ENCODE measurements at places on chromosomes 5 and 9. TPM values are rescaled to one million over a fixed set of nuclear protein-coding genes. Genes with fewer than 3 reads are reported as not detected.

- DNase-seq: no peak
These were observed 152.1 kb downstream of the PCSK1 start for GRCh38 chr5:96280946-96281393.

The SPATA31D4 gene
- not detected for total RNA-seq

DNA sequence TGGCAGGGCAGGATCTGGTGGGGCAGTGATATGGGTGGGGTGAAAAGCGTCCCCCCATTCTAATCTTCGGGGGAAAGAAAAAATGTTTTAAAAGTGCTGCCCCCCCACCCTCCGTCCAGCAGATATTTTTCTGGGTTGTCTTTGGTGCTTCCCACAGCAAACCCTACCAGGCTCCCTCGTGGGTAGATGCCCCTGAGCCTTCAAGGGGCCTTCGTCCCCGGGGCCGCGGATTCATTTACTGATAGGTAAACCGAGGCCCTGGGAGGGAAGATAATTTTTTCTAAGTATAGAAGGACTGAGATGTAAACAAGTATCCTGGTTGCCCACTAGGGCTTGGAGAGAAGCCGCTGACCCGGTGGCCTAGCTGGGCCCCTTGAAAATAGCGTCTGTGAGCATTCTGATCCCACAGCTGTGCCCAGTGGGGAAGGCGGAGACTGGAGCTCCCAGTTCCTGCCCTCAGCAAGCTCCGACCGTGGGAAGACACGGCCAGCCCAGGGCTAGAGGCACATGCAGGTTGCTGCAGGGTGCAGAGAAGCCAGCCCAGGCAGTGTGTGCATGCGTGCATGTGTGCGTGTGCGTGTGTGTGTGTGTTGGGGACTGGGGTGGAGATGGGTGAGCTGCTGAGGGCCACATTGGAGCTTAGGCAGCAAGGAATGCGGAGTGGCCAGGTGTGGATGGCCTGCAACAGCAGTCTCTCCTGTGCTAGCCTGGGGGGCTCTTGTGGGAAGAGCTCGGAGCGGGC is 6.0 kb upstream of the RXRA start:
- no peak for DNase-seq

The PCDHGB4 gene
- total RNA-seq: 4.1 TPM

The NIPAL4 gene
- total RNA-seq: 68.3 TPM

DNA sequence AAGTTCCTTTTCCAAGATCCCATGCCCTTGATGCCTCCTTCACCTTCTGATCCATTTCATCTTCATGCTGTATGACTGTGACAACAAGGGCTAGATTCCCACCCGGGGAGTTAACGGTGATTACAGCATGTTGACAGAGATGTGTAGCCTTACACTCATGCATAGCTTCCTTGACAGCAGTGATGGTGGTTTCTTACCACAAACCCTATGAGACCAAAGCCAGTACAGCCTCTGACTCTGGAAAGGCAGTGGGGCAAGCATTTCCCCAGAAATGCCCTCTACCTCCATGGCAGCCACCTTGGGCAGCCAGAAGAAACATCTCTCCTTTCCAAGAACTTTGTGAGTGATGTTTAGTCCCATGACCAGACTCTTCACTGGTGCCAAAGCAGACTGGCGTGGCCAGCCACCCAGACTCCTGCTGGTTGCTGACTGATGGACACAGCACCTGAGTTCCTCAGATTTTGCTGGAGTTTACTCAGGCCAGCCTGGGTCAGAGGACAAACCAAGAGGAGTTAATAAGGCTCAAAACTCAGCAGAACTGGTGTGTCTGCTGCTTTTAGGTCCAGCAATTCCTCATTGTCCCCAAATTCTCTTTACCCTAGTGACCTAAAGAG is 199.7 kb upstream of the SLC27A6 start:
- no peak for DNase-seq

- no peak for DNase-seq
These were observed 482 bp downstream of the NFIB start for GRCh38 chr9:14313378-14313940.

The DMRT3 gene
- total RNA-seq: 0.42 TPM

The FXN gene
- total RNA-seq: 6.7 TPM

DNA sequence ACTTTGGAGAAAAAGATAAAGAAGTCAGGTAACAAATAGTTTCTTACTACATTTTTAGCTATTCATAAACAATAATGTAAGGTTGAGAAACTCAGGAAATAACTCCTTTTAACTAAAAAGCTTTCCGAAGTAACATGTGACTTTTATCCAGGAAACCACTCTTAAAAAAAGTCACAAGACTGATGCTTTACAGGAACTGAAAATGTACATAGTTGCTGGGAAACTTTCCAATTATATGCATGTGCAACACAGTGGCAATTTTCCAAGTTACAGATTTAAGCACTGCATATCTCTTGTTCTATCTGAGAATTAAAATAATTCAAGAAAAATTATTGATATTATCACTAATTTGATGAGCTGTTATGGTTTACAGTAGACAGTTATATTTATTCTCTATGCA is 105.2 kb downstream of the CDH10 start:
- no peak for DNase-seq

GRCh38 chr5:52760695-52761366 is 26.9 kb upstream of the ITGA1 start:
- DNase-seq: no peak

DNA sequence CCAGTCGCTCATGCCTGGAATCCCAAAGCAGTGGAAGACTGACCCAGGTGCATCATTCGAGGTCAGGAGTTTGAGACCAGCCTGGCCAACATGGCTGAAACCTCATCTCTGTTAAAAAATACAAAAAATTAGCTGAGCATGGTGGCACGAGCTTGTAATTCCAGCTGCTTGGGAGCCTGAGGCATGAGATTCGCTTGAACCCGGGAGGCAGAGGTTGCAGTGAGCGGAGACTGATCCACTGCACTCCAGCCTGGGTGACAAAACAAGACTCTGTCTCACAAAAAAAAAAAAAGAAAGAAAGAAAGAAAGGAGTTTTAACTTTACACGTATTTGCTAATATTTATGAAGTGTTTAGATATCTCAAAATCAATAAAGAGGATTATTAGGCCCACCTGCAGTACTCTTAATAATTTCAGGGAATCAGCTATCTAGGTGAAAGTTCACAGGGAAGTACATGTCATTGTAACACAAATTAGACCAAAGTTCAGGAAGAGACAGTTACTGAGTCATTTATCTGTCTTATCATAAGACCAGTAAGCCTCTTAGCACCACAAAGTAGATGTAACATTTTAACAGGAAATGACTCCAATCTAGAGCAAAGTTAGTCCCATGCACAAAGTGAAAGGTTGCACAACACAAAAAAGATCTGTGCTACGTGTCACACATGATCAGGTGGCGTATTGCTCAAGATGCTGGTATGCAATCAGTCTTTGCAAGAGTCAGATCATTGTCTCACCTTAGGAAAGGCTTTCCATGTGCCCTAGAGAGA is 34.1 kb upstream of the PLIN2 start:
- no peak for DNase-seq

The PCDHB4 gene
- total RNA-seq: 2.0 TPM

The ADAMTS6 gene
- total RNA-seq: 0.34 TPM

The SPATA31E1 gene
- not detected for total RNA-seq

The SLC23A1 gene
- 6.4 TPM for total RNA-seq

DNA sequence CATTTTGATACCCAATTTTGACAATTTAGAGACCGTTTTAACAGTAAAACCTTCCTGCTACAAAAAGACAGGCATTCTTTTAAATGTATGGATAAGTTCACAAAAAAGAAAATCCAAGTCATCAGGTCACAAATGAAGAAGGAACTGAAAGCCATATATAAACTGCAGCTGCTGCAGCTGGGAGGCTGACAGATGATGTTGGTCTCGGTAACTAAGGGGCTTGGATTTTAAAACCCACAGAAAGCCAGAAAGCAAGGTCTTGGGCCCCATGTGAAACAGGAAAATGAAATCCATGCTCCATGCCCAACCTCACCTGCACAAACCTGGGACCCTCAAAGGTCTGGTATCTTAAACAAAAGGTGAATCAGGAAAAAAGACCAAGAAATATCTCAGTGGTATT is 15.7 kb upstream of the C5orf34 start:
- DNase-seq: no peak

DNA sequence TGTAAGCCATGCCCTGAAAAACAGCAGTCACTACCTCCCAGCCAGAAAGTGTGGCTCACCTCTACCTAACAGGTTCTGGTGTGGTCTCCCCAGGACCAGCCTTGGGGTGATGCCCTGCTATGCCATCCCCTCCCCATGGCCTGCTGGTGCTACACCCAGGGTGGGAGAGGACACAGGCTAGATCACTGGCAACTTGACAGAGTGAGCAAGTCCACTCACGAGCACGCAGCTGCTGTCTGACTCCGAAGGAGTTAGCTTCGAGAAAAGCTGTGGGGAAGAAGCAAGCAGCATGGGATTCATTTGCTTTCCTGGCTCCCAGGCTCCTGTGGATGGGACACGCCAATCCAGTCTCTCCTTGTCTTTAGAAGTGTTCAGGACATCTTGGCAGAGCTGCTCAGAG is 102.2 kb downstream of the COL5A1 start:
- DNase-seq: no peak

DNA sequence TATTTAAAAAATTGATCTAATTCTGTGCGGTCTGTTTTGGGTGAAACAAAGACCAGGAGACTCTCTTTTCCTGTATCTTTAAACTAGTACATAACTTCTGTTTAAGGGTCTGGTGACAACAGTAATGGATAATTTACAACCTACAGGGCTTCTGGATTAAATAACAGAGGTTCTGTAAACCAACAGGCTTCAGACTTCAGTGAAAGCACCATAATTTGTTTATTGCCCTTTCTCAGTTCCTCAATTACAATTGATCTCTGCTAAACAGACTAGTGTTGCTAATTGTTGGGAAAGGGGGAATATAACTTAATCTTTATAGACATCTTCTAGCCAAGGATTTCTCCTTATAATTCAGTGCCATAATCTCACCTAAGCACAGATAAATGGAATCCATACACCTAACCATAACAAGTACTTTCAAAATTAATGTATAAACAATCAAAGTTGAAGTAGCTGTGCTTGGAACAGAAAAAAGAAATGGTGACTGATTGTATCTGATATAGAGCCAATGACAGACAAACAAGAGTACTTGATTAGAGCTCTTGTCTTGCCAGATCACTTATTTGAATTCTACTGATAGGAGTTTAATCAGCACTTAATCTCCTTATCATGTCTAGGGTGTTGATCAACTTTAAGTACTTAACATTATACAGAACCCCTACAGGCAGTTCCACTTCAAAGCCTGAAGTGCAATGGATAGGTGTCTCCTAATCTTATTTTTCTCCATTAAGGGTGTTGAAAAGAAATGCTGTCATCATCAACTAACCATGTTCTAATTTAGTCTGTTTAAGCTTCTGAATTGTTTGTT is 536.0 kb downstream of the NR2F1-AS1 start:
- DNase-seq: no peak

- DNase-seq: peak; percentile 86
These were observed at the start of gene CD14 for GRCh38 chr5:140633021-140633471. CD14 (minus strand) TSS chr5:140633175; CDS start chr5:140633071, 104 bp downstream.

DNA sequence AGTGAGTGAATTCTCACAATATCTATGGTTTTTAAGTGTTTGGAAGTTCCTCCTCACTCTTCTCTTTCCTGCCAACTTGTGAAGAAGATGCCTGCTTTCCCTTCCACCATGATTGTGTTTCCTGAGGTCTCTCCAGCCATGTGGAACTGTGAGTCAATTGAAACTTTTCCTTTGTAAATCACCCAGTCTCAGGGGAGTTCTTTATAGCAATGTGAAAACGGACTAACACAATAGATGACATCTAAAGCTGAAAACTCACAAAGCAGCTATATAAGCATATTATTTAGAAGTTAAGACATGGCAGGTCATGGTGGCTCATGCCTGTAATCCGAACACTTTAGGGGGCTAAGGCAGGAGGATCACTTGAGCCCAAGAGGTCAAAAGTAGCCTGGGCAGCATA is 130.2 kb downstream of the ARRDC3 start:
- DNase-seq: no peak

The FBP2 gene
- not detected for total RNA-seq

GRCh38 chr9:80177949-80178480 is 606.2 kb downstream of the TLE4 start:
- DNase-seq: no peak

The GALNT12 gene
- total RNA-seq: 8.0 TPM

- DNase-seq: no peak
These were observed 16.4 kb upstream of the FBP1 start for GRCh38 chr9:94655739-94656138.

DNA sequence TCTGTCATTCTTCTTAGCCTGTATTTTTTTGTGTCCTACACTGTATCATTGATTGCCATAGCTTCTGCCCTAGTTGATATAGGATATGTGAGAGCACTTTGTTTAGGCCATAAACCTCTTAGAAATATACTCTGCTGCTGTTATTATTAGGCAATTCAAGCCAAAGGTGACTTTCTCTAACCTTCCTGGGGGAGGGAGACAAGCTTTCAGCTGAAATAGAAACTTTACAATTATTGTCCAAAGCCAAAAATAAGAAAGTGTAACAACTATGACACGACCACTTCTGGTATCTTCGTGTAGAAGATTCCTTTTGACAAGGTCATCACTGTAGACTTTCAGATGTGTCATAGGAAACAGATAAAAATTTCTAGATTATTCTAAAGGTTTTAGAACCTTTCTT is 12.2 kb upstream of the CSNK1A1 start:
- no peak for DNase-seq

DNA sequence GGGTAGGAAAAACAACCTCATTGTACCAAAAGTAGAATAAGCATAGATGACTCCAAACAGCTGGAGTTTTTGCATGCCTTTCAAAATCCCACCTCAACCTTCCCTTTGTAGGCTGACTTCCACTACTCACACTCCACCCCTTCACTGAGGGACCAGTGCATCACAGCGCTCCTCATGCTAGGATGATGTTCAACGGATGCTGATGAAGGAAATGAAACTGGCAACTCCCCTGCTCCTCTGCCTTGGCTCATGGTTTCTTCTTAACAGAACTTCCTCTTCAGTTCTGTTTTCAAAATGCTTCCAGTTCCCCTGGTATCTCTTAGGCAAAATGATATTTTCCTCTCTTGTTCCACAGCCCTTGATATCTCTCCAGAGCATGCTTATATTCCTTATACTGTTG is 29.0 kb downstream of the LIFR start:
- no peak for DNase-seq

The MELK gene
- total RNA-seq: 1.9 TPM

DNA sequence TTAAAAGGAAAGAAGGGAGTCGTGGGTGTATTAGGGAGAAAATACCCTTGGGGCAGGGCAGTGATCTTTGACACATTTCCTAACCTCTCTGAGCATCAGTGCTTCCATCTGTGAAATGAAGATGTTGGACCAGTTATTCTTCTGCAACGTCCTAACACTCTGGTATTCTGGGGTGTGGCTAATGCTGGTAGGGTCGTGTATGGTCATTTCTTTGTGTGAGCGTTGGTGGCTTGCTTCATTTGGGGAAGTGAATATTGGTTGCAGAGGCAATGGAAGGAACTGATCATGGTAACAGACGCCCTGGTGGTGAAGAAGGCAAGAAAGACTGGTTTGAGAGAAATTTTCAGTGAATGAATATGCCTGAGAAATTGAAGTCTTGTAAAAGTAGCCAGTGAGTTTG is 67.9 kb upstream of the TTC23L start:
- no peak for DNase-seq

DNA sequence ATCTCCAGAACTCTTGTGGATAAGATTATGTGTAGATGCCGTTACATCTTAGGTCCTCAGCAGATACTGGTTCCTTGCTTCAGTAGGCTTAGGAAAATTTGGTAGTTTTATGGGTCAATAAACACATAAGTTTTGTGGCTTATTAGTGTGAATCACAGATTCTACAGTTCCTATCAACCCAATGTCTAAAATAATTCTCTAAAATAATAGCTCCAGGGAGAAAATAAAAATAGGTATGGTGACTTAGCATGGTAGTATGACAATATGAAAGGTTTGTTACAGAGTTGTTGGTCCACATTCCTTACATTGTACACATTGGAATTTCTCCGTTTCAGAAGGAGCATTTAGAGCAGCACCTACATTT is 91.7 kb downstream of the AOPEP start:
- DNase-seq: no peak

The PCDHB6 gene
- total RNA-seq: not detected

Measured in suprapubic skin (tissue), 4 donors.